ENCODE measurements at places on chromosomes 1 and 21.

DNA sequence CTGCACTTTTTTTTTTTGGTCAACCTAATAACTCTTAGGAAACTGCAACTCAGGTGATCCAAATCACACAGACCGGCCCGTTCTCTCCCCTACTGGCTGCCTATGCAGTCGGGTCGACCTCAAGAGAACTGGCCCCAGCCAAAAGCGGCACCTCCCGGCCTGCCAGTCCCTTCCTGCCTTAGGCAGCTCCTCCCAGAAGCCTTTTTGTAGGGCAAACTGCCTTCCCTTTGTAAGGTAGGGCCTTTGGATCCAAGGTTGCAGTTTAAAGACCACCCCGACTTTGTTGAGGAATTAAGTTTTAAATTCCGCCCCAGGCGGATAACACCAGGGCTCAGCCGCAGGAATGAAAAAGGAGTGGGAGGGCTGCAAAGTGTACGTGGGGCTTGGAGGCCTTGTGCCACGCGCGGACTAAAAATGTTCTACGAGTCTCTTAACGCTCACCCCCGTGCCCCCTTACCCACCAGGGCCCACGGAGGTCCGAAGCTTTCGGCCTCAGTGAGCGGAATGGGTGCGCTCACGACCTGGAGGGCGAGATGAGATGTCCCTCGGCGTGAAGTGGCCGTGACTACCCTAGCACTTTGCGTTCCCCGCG is 642 bp upstream of the ST3GAL3 start:
- DNase-seq = no peak

- no peak for DNase-seq
Observed at GRCh38 chr21:45380566-45380965, 24.4 kb upstream of the COL18A1 start.

DNA sequence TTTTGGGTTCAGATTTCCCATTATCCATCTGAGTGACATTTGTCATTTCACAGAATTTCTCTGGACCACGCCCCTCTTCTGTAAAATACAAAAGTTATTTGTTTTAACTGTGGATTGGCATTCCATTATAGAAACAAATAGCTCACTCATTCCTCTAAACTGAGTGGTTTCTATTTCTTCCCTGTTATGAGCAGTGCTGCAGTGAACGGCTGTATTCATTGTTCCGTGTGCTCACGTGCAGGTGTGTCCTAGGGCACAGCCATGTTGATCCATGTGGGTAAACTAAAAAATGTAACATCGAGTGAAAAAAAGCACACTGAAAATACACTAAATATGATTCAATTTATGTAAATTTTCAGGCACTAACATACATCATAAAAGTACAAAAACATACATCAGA is 27.0 kb upstream of the IL12RB2 start:
- no peak for DNase-seq

DNA sequence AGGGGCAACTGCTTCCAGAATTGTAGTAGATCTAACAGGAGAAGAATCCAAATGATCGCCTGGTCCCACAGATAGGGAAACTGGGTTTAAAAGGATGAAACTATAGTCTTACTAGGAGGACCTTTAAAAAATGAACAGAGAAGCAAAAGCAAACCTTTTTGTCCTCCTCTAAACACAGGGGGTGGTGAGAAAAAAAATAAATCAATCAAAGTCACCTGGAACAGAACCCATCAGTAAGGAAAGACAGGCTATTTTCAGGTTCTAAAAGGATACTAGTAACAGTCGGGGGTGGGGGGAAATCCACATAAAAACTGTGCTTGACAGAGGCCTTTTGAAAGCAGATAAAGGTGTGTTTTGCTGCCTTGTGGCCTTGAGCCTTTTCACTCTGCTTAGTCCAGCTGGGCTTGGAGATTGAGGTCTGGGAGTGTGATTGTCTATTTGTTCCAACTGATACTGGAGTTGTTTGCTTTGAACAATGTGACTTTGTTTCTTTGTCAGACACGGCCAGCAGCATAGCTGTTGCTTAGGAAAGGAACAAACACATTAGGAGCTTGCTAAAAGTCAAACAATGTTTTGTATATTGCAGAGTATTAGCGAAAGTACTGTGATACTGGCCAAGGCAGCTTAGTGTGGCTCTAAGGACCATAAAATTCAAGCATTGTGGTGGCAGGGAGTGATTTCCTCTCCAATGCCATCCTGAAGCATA is 141.1 kb upstream of the IRF2BP2 start:
- no peak for DNase-seq

- no peak for DNase-seq
Observed at GRCh38 chr1:29258189-29258975, 22.1 kb downstream of the PTPRU start.

GRCh38 chr21:32141318-32141633 is 137.6 kb downstream of the MIS18A start:
- no peak for DNase-seq

GRCh38 chr1:19569786-19570185 is 74.3 kb upstream of the NBL1 start:
- no peak for DNase-seq

- no peak for DNase-seq
Observed at GRCh38 chr1:157043685-157044084, 1.9 kb downstream of the ARHGEF11 start.

DNA sequence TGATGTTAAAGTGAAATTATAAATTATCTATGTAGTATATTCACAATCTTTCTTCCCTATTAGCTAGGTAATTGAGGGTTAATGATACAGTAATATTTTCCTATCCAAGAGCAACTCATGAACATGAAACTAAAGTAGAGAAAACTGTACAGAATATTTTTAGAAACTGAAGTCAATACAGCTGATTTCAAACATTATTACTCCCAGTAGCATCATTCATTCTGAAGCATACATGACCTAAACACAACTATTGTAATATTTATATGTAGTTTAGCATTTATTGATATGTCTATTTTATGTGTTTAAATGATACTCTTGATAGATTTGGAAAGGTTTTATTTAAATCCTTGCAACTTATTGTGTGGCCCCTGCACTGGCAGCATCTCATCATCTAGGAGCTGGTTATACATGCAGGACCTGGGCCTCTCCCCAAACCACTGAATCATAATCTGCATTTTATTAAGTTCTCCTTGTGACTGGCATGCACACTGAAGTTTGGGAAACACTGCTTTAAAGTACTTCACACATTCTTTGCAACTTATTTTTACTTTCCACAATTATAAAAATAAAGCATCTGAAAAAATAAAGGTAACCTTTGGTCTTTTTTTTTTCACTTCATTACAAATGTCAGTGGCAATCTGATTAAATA is 199.9 kb downstream of the LRRC40 start:
- no peak for DNase-seq

DNA sequence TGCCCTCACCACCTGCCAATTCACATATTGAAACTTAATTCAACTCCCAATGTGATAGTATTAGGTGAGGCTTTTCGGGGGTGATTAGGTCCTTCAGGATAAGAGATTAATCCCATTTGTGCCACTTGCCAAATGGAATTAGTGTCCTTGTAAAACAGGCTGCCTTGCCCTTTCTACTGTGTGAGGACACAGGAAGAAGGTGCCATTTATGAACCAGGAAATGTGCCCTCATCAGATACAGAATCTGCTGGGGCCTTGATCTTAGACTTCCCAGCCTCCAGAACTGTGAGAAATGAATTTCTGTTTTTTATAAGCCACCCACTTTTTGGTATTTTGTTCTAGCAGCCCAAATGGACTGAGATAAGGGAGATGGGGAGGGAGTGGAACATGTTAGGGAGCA is 39.1 kb upstream of the AGL start:
- DNase-seq = no peak

Measured in keratinocyte (primary cell).